Heart left ventricle (tissue), 16 donors: ENCODE measurements at places on chromosomes 11 and 22. TPM values are rescaled to one million over a fixed set of nuclear protein-coding genes. Genes with fewer than 3 reads are reported as not detected.

- no peak for DNase-seq
Observed at GRCh38 chr22:31635638-31636306, 26.2 kb downstream of the PISD start.

GRCh38 chr11:130420478-130421198, 7.8 kb downstream of the ADAMTS8 start:
- no peak for DNase-seq

DNA sequence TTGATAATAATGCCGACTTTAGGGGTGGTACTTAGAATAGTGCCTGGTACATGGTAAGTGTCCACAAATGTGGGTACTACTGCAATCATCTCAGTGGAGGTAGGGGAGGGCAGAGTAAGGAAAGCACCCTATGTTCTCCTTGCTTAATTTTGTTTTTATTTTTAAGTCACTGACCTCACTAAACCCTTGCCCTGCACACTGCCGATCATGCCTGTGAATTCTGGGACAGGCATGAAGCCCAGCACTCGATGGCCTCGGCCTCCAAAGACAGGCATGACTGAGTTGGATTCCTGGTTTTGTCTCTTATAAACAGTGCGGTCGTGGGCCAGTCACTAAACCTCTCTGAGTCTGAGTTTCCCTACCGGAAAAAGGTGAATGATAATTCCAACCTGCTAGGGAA, 6.9 kb downstream of the LGALS12 start:
- DNase-seq, result no peak

- DNase-seq, result no peak
Observed at GRCh38 chr11:123374622-123374968, 55.5 kb upstream of the GRAMD1B start.

DNA sequence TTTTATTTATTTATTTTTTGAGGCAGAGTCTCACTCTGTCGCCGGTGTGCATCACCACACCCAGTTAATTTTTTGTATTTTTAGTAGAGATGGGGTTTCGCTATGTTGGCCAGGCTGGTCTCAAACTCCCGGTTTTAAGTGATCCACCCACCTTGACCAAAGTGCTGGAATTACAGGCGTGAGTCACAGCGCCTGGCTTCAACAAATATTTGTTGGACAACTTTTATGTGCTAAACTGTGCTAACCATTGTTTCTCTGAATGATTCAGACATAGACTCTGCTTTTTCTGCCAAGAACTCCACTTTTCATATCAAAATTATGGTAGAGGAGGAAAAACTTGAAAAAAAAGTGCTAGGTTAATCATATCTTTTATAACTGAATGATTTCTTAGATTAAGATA, 36.3 kb downstream of the MMP7 start:
- no peak for DNase-seq

DNA sequence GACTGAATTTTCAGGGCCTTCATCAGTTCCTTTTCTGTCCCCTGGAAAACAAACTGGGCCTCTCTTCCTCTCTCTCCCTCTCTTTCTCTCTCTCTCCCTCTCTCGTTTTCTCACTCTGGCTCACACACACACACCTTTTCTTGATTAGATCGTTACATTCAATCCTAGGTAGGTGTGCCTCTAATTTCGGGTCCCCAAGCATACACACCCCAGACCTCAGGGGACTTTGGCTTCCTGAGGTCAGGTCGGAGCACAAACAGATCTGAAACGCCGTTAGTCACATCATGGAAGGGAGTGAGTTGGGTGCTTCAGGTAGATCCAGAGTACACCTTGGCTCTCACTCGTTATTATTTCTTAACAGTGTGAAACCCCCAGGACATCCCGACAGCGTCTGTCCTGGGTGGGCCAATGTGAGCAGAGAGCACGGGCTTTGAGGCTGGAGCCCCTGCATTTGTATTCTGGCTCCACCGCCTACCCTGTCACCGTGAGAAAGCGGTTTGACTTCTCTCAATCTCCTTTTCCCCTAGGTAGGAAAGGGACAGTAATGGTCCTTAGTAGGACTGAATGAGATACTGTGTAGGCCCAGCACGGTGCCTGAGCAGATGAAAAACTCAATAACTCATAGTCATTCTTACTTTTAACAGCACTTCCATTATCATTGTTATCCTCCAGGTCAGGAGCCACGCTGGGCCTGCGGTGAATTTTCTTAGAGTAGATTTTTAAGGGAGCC, 37.3 kb upstream of the POU2AF1 start:
- DNase-seq, result no peak

DNA sequence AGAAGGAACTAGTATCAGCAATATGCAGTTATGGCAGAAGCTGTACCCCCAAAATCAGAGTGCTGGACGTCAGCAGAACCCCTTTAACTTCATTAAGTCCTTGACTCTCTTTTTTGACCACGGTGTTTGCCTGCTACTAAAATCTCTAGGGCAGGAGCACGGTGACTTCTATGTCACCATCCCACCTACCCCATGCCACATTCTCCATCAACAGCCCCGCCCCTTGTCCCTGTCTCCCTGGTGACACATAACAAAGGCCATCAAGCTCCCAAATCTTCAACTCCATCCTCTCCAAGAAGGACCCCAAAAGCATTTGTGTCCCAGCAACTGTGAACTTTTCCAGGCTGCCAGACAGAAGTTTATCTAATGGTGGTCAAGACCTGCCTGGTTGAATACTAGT, 894 bp downstream of the ADA2 start:
- no peak for DNase-seq

GRCh38 chr22:38257181-38257580, 15.6 kb downstream of the TMEM184B start:
- no peak for DNase-seq

Gene SOX6
- total RNA-seq, result 39.6 TPM

Gene BCO2
- total RNA-seq, result 76.4 TPM
